Endothelial cell (in vitro differentiated cells): ENCODE measurements at places on chromosomes 3 and 15. TPM values are rescaled to one million over a fixed set of nuclear protein-coding genes. Genes with fewer than 3 reads are reported as not detected.

- no peak for DNase-seq
These were observed 9.6 kb upstream of the FAM174B start for GRCh38 chr15:92665100-92665555.

- no peak for DNase-seq
These were observed 41.8 kb downstream of the CHSY1 start for GRCh38 chr15:101210058-101210457.

- DNase-seq = no peak
These were observed 67.2 kb upstream of the SIAH2 start for GRCh38 chr3:150830094-150830681.

DNA sequence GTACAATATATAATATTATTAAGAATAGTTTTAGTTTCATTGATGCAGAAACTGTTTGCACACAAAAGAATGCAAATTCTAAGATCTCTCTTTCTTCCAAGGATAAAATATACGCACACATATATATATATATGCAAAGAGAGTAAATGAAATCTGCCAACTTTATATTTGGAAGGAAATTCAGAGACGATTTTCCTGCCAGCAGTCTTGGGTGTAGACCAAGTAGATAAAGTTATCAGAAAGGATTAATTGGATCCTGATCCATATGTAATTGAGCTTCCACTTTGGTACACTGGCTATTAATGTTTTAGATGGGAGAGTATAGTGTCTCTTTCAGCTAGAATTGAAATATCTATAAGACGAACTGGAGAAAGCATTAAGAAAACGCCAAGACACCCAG is 295.4 kb upstream of the IL12A start:
- no peak for DNase-seq

- DNase-seq = no peak
These were observed 54.3 kb upstream of the TNIK start for GRCh38 chr3:171514466-171514865.

DNA sequence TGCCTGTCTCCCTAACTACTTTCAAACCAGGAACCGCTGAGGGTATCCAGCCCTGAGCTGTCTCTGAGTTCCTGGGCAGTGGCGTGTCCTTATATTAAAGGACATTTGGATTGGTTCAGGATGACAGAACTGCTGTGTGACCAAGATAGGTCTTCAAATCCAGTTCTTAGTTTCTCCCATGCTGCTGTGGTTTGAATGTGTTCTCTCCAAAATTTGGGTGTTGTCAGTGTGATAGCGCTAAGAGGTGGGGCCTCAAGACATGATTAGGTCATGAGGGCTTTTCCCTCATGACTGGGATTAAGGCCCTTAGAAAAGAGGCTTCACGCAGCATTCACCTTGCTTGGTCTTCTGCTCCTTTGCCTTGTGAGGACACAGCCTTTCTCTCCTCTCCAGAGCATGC is 376.5 kb upstream of the TPM1 start:
- DNase-seq = no peak

DNA sequence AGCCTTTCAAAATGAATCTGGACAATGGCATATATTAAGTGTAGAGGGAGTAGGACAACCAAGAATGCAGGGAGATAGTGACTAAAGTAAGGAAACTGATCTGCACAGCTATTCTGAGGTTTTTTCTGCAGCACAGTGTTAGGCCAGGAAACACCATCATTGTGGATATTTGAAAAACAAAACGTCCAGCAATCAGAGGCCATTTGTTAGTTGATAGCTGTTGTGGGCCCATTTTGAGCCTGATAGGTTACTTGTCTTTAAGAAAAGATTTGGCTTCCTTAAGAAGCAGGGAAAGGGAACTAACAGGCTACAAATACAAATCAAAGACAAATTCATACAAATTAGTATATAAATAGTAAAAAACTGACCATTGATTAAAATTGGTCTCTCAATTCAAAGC is 375.8 kb upstream of the ARL6 start:
- no peak for DNase-seq

- DNase-seq = no peak
These were observed 15.4 kb downstream of the ARNT2 start for GRCh38 chr15:80419546-80419945.

GRCh38 chr3:13578251-13578650 is 29.3 kb downstream of the FBLN2 start:
- no peak for DNase-seq

- DNase-seq = no peak
These were observed 51.8 kb downstream of the SLC12A8 start for GRCh38 chr3:125160606-125161371.

DNA sequence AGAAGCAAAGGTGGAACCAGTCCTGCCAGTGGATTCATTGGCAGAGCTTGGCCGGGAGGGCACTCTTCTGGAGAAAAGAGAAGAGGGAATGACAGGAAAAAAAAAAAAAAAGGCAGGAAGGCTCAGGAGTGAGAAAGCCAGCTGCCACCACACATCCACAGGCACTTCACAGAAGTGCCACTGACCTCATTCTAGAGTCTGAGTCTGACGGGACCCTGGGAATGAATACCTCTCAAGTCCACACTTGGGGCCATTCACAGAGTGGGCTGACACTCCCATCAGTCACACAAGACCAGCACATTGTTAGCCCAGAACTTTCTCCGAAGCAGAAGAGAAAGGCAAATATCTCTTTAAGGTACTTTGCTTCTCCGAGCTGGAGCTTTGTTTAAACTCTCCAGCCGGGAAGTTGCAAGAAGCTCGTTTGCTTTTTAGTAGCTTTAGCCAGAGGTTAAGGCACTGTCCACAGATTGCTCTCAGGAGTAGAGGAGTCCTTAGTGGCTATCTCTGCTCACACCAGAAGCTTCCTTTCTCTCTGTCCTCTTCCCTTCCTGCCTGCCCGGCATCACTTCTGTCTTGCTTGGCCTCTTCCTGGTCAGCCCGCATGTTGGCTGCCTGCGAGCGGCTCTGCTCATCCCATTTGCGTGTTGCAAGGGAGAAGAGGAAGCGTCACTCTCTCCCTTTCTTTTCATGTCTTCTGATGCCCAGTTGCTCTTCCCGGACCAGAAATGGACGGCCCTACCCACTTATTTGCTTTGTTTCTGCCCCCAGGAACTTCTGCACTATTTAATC is 53.8 kb downstream of the CMTM6 start:
- DNase-seq = no peak

DNA sequence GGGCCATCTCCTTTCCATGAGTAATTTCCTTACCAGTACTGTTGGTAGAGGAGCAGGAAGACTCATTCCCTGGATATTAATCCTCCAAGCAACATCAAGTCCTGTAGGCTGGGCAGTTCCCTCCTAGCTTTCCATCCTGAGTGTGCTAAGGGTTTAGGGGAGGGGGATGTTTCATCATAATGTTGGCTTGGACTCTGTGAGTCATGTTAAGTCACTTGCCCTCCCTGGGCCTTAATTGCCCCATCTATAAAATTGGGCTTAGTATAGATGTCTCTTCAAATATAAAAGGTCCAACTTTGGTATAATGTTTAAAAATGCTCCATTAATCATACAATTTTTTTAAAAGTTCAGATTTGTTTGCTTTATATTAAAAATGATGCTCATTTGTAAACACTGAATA is 52.7 kb downstream of the TLE3 start:
- DNase-seq = no peak

The TMC3 gene
- total RNA-seq = not detected

The POLQ gene
- 2.1 TPM for total RNA-seq

The CPNE4 gene
- 0.41 TPM for total RNA-seq
